Kasumi-1 (cell line): ENCODE measurements at places on chromosomes 16 and 17.

GRCh38 chr17:58517378-58517927 is 3.0 kb upstream of the MTMR4 start:
- DNase-seq: no peak

GRCh38 chr16:59042301-59042700 is 308.2 kb upstream of the GOT2 start:
- DNase-seq: peak; percentile 56

- DNase-seq: no peak
Measured at GRCh38 chr17:28500712-28501379, 5.3 kb upstream of the FOXN1 start.

DNA sequence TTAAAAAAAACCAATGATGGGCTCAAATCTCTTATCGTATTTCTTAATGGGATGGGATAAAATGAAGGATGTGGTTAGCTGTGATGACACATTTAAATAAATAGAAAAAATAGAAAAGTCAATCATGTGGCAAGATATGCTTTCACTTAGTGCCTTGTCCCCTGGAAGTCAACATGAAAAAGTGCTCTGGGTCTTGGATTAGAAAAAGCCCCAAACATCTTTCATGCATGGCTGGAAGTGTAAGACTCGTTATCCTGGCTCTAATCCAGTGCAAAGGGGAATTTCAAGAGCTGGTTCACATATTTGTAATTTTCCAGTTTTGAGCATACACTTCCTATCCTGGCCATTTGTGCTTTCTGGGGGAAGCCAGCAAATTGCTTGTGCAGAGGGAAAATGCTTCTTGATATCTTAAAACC is 160.9 kb downstream of the MAP2K6 start:
- DNase-seq: no peak

- DNase-seq: no peak
Measured at GRCh38 chr16:71258372-71258771, 27.9 kb upstream of the HYDIN start.
